ENCODE measurements at places on chromosomes 1 and 21.

DNA sequence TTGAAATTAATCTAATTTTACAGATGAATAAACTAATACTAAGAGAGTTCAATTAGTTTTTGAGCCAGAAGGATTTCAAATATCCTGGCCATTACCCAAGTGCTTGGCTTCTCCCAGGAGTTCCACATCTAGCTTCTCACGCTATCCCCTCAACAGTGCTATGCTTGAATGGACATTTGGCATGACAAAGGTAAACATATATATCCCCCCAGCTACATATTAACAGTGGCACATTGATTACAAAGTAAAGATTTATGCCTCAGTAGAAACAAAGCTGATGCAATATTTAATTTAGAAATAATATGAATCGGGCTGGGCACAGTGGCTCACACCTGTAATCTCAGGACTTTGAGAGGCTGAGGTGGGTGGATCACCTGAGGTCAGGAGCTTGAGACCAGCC, 434.6 kb upstream of the PRMT6 start:
- no peak for DNase-seq

- no peak for DNase-seq
Observed at GRCh38 chr1:155636397-155637153, 26.6 kb downstream of the MSTO1 start.

GRCh38 chr1:110634455-110635311, 28.5 kb upstream of the KCNA2 start:
- peak; percentile 92 for DNase-seq

GRCh38 chr1:159946242-159947187, 1.1 kb upstream of the IGSF9 start:
- DNase-seq: no peak

DNA sequence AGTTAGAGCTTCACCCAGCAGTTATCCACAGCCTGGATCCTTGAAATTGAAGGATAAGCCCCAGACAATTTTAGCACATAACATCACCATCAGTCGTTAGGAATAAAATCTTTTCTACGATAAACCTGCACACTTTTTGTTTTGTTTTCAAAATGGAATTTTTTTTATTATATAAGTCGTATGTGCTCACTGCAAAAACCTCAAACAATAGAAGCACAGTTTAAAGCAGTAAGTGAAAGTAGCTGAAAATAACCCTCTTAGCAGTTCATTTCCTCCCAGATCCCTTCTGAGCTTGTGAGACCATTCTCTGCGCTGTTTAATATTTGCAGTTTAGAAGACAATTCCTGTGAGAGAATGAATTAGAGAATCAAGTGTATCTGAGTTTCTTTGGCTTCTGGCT, 38.3 kb downstream of the ELK4 start:
- DNase-seq: no peak

DNA sequence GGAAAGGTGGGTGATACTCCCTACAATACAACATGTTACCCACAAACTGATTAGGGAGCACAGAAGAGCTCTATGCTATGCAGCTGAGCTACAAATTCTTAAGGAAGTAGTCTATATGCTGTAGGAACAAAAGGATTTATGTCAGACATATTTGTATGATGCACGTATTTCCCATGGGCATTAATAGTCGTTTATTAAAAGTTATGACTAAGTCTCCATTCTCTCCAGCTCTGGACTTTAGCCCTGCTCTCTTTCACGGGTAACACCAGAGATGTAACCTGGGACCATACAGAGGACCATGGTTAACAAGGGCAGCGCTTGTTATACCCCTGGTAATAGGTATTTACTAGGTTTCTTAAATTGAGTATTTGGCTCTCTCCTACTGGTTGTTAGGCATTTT, 168.2 kb upstream of the C1orf105 start:
- DNase-seq: no peak

- no peak for DNase-seq
Observed at GRCh38 chr1:87956750-87957149, 628.1 kb downstream of the LMO4 start.

- no peak for DNase-seq
Observed at GRCh38 chr1:147502760-147503159, 38.5 kb upstream of the BCL9 start.

GRCh38 chr1:58783090-58783992, 506 bp downstream of the JUN start:
- peak; percentile 59 for DNase-seq

GRCh38 chr1:100941098-100941527, 45.2 kb downstream of the SLC30A7 start:
- DNase-seq: no peak

GRCh38 chr1:236465959-236466303, 57.9 kb upstream of the LGALS8 start:
- no peak for DNase-seq

- DNase-seq: no peak
Observed at GRCh38 chr1:175829845-175830244, 86.5 kb upstream of the TNR start.

- no peak for DNase-seq
Observed at GRCh38 chr1:214565310-214565709, 13.9 kb upstream of the PTPN14 start.

GRCh38 chr1:33379631-33380354, 51.1 kb downstream of the PHC2 start:
- no peak for DNase-seq

DNA sequence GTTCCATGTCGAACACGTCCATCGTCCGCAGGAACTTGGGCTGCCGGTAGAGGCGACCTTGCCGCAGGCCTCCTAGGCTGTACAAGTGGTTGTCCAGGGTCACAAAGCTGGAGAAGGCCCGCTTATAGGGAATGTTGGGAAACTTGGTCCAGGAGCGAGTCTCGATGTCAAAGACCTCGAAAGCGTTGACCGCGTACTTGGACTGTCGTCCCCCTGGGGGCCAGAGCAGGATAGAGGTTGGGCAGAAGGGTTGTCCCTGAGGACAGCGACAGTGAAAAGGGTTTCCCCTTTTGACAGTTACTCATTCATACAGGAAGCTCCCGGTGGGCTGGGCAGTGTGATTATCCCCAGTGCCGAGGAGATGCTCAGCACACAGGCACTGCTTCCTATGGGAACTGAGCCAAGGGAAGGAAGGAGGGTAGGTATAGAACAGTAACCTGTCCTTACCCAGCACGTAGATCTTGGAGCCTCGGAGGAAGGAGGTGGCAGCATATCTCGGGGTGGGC, 17.5 kb downstream of the KLHDC8A start:
- no peak for DNase-seq

- DNase-seq: no peak
Observed at GRCh38 chr21:42193131-42193671, 25.7 kb upstream of the ABCG1 start.

DNA sequence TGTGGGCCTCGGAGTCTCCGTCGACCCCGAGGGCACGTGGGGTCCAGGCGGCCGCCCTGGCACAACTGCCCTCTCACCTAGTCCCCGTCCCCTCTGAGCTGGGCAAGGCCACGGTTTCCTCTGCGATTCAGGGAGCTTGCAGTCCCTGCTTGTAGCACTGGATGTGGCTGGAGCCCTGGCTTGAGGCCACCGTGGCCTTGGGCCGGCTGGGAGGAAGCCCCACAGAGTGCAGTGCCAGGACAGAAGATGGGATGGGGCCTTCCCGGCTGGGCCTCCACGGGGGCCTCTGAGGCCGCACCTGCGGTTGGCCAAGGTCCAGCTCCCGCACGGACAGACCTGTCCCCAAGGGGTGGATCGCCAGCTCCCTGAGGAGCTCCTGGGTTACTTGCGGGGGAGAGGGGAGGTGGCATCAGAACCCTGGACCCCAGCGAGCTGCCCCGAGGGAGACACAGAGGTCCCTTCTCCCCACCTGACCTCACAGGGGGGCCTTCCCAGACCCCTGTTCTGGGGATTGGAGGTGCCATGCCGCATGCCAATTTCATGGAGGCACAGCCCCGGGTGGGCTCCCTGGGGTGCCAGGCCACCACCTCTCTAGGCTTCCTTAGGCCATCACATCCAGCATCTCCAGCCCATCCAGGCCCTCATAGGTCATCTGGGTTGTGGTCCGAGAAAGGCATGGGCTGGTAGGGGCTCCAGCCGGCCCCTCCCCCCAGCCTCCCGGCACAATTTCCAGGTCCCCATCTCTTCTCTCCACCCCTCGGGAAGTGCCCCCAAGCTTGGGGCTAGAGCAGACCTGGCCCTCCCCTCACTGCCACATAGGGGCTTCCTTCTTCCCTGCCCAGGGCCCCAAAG, 80.8 kb downstream of the MORN1 start:
- no peak for DNase-seq

All from heart left ventricle (tissue), 16 donors.